CD4-positive, alpha-beta memory T cell (primary cell): ENCODE measurements at places on chromosomes 3 and 15. TPM values are rescaled to one million over a fixed set of nuclear protein-coding genes. Genes with fewer than 3 reads are reported as not detected.

RFTN1 gene
- 38.3 TPM for polyA plus RNA-seq

ZNF662 gene
- polyA plus RNA-seq, result 0.07 TPM

ZNF80 gene
- 0.34 TPM for polyA plus RNA-seq

ERICH6 gene
- not detected for polyA plus RNA-seq

RLBP1 gene
- not detected for polyA plus RNA-seq

SLC28A1 gene
- polyA plus RNA-seq, result not detected

SEMA5B gene
- not detected for polyA plus RNA-seq

GOLGA8M gene
- polyA plus RNA-seq, result not detected

C3orf80 gene
- not detected for polyA plus RNA-seq

CCR2 gene
- 39.7 TPM for polyA plus RNA-seq

PSTPIP1 gene
- polyA plus RNA-seq, result 63.3 TPM

GXYLT2 gene
- not detected for polyA plus RNA-seq

SNX22 gene
- 0.95 TPM for polyA plus RNA-seq

SERPINI2 gene
- polyA plus RNA-seq, result not detected

KBTBD8 gene
- polyA plus RNA-seq, result 5.9 TPM

TNFSF10 gene
- polyA plus RNA-seq, result 89.4 TPM

CKMT1B gene
- not detected for polyA plus RNA-seq

CNTN6 gene
- not detected for polyA plus RNA-seq

THPO gene
- polyA plus RNA-seq, result not detected

RNU6-1 gene
- not detected for polyA plus RNA-seq

FBXW12 gene
- not detected for polyA plus RNA-seq

EPHA6 gene
- polyA plus RNA-seq, result not detected

CNOT10 gene
- polyA plus RNA-seq, result 33.6 TPM

BFSP2 gene
- 1.3 TPM for polyA plus RNA-seq

COLQ gene
- 2.8 TPM for polyA plus RNA-seq

SI gene
- not detected for polyA plus RNA-seq

TGM4 gene
- polyA plus RNA-seq, result not detected

GCSAM gene
- polyA plus RNA-seq, result 41.2 TPM

CCDC50 gene
- 3.8 TPM for polyA plus RNA-seq

FETUB gene
- polyA plus RNA-seq, result not detected

ARHGEF26 gene
- polyA plus RNA-seq, result 0.06 TPM

ADAMTS9 gene
- not detected for polyA plus RNA-seq

PPARG gene
- 0.29 TPM for polyA plus RNA-seq

PLCH1 gene
- 0.02 TPM for polyA plus RNA-seq

IL17RC gene
- 5.9 TPM for polyA plus RNA-seq

HHLA2 gene
- not detected for polyA plus RNA-seq

CFAP161 gene
- polyA plus RNA-seq, result not detected

FEZF2 gene
- polyA plus RNA-seq, result not detected

SERP1 gene
- 107 TPM for polyA plus RNA-seq

PPM1L gene
- 0.84 TPM for polyA plus RNA-seq

WDR93 gene
- polyA plus RNA-seq, result not detected

FMN1 gene
- 0.02 TPM for polyA plus RNA-seq

CHSY1 gene
- polyA plus RNA-seq, result 2.7 TPM

GOLGA6L4 gene
- not detected for polyA plus RNA-seq

ECT2 gene
- 2.4 TPM for polyA plus RNA-seq

GOLGA8H gene
- not detected for polyA plus RNA-seq

MAP3K13 gene
- polyA plus RNA-seq, result 41.5 TPM

EXOSC7 gene
- 49.2 TPM for polyA plus RNA-seq

KNL1 gene
- 0.10 TPM for polyA plus RNA-seq

CPN2 gene
- polyA plus RNA-seq, result not detected

LCTL gene
- polyA plus RNA-seq, result not detected

THAP10 gene
- polyA plus RNA-seq, result 0.12 TPM

PLIN1 gene
- not detected for polyA plus RNA-seq

AADAC gene
- polyA plus RNA-seq, result not detected
